Breast epithelium (tissue), 4 donors: ENCODE measurements at places on chromosomes 5 and 9. TPM values are rescaled to one million over a fixed set of nuclear protein-coding genes. Genes with fewer than 3 reads are reported as not detected.
A peak's percentile ranks its signal among the peaks of the same experiment; 100 is the strongest.

IL33 gene
- 11.7 TPM for total RNA-seq

- DNase-seq = no peak
Observed at GRCh38 chr5:22928821-22929482, 75.8 kb upstream of the CDH12 start.

- DNase-seq = no peak
Observed at GRCh38 chr5:7793895-7794294, 57.0 kb downstream of the CFAP90 start.

- peak; percentile 74 for DNase-seq
Observed at GRCh38 chr9:106878934-106879333, 16.0 kb downstream of the ZNF462 start.

SLC34A3 gene
- total RNA-seq = not detected

DNA sequence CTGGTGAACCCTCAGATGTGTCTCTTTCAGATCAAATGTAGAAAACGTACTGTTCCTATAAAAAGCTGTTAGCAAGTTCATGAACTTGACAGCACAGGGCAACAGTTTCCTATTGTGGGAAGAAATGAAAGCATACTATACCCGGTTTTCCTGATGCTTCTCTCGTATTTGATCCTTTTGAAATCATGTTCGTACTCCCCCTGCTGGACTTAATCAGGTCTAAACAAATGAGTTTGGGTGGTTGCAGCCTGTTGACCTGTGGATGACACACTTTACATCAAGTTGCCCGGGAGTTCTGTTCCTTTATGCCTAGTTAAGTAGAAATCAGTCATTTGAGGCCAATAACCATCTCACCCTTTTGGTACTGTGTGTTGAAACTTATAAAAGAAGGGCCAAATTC, 1992.3 kb downstream of the MAT2B start:
- DNase-seq = no peak

DNA sequence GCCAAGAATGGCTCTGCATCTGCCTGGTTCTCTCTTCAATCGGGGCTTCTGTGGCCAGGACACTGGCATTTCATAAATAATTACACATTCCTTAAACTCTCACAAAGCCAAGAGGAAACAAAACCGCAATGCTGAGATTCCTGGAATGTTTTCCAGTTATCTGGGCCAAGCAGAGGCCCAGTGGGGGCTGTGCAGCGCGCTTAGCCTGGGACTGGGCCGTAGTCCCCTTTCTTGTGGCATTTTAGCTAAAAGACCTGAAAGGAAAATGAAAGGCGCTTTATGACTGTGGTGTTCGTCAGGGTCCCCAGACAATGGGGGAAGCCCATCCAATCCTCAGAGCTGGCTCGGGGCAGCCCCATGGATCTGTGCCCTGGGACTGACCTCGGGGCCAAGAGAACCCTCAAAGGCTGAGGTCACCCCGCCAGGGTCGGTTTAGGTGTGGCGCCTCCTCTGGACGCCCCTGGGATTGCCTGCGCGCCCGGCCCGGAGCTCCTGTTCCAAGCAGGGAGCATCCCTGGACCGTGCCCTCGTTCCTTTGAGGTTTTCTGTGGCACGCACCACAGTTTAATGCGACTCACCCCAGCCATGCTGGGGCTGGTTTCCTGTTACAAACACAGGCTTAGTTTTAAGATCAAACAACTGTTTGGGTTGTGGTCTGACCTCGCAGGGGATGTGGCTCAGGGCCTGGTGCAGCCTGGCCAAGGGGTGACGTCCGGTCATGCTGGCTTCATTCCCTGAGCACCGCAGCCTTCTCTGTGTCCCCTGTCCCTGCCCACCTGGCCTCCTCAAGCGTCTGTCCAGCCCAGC, 51.5 kb upstream of the NKD2 start:
- DNase-seq = no peak

DNA sequence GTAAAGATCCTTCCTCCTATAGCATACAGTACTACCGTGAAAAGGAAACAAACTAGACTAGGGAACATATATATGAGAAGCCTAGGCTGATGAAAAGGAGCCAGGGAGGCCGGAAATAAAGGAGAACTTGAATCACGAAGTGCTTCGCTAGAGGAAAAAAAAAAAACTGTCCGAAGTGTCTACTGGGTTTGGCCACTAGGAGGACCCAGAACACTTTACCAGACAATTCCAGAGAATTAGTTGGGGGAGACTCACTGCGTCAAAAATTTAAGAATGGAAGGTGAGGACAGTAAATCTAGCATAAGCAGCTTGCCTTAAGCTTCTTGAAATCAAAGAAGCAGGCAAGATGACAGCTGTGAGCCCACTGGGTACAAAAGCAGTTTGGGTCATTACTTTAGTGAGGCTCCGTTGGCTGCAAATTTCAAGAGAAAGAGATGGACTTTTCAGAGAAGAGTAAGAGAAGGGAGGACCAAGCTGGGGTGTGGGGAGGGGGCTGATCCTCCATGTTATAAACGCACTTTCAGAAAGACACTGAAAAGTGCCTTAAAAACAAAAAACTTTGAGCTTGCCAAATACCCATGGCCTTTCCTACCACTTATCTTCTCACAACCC, 47.4 kb downstream of the P4HA2 start:
- no peak for DNase-seq

CA9 gene
- 5.0 TPM for total RNA-seq

- no peak for DNase-seq
Observed at GRCh38 chr5:170365831-170366230, 23.3 kb downstream of the KCNMB1 start.

ARHGEF37 gene
- 5.3 TPM for total RNA-seq
